ENCODE measurements at places on chromosomes 4 and X. TPM values are rescaled to one million over a fixed set of nuclear protein-coding genes. Genes with fewer than 3 reads are reported as not detected.

GRCh38 chrX:70481471-70482270 lies 37.0 kb downstream of the DLG3 start:
- DNase-seq: no peak

GRCh38 chr4:3193531-3194203 lies 55.3 kb upstream of the MSANTD1 start:
- no peak for DNase-seq

CENPC gene
- total RNA-seq: 20.2 TPM

LNX1 gene
- not detected for total RNA-seq

- no peak for DNase-seq
Measured at GRCh38 chrX:47643926-47644325, 6.4 kb downstream of the ELK1 start.

GRCh38 chr4:1105662-1106061 lies 7.7 kb downstream of the RNF212 start:
- DNase-seq: no peak

DNA sequence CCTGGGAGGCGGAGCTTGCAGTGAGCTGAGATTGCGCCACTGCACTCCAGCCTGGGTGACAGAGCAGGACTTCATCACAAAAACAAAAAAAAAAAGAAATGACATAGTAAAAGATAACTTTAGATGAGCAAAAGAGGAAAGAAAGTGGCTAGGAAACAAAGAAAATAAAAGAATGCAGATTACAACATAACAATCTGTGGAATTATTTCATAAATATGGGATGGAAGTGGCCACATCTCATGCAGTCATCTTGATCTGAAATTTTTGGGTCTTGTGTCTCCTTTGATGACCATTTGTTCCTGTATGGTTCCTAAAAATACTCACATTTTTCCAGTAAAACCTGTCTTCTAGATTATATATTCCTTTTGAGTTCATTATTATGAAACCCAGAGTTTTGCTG lies 271.4 kb downstream of the SPRY1 start:
- DNase-seq: no peak
